ENCODE measurements at places on chromosomes 5 and 9. TPM values are rescaled to one million over a fixed set of nuclear protein-coding genes. Genes with fewer than 3 reads are reported as not detected.
A peak's percentile ranks its signal among the peaks of the same experiment; 100 is the strongest.

DNA sequence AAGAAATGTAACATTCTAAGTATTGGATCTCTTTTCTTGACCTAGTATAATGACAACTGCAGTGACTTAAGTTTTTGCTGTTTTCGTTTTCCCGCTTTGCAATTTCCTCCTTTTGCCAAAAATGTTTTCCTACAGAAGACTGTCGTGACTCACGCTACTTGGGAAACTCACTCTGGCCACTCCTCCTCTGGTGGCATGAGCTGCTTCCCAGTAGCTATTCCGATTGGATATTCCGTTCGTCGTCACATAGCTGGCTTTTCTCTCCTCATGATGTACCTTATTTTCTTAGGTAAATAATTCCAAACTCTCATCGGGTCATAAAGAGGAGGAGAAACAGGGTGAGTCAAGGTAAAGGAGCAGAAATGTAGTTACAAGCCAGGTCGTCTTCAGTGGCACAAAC lies 64.9 kb downstream of the GOLPH3 start:
- DNase-seq, result peak; percentile 70

- DNase-seq, result no peak
Observed at GRCh38 chr9:93911136-93911745, 43.9 kb downstream of the BARX1 start.

GRCh38 chr9:88672874-88673689 lies 138.1 kb downstream of the NXNL2 start:
- DNase-seq, result no peak

GRCh38 chr9:130199605-130200004 lies 27.4 kb downstream of the NCS1 start:
- no peak for DNase-seq

DNA sequence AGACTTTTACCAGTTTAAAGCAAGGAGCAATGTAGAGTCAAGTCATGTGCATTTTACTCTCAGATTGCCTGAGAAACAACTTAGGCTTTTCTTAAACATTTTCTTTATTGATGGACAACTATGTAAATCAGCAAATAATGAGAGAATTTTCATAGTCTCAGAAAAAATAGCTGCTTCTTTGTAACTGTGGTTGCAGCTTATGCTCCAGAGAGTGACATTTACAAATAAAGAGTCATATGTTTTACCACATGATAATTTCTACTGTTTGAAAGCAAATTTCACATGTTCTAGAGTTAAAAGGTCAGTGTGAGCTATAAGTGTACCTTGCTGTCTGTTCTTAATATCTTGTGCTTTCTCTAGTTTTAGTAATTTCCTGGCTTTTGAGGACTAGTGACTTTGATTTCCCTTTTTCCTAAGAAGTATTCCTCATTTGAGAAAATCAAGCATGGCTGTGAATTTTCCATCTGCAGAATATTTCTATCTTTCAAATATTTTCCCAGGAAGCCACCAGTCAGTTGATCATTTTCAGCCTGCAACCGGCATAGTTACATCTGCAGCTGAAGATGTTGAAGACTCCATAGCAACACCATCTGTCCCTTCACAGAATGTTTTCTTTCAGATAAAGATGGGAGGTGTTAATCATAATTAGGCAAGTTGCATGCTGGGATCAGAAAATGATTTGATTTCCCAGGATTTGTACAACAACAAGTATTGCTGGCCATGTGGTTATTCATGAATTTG lies 229.9 kb downstream of the SGCD start:
- no peak for DNase-seq

DNA sequence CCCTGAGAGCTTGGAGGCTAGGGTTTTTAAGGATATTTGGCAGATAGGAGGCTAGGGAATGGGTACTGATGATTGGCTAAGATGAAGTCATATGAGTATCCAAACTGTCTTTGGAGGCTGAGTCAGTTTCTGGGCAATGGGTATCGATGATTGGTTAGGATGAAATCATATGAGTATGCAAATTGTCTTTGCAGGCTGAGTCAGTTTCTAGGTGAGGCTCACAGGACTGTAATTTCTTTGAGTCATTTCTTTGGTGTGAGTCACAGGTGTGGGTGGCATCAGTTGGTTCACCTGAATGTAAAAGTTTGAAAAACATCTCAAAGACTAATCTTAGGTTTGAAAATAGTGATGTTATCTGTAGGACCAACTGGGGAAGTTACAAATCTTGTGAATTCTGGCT lies 1068.0 kb downstream of the NR2F1-AS1 start:
- DNase-seq, result peak; percentile 18

DNA sequence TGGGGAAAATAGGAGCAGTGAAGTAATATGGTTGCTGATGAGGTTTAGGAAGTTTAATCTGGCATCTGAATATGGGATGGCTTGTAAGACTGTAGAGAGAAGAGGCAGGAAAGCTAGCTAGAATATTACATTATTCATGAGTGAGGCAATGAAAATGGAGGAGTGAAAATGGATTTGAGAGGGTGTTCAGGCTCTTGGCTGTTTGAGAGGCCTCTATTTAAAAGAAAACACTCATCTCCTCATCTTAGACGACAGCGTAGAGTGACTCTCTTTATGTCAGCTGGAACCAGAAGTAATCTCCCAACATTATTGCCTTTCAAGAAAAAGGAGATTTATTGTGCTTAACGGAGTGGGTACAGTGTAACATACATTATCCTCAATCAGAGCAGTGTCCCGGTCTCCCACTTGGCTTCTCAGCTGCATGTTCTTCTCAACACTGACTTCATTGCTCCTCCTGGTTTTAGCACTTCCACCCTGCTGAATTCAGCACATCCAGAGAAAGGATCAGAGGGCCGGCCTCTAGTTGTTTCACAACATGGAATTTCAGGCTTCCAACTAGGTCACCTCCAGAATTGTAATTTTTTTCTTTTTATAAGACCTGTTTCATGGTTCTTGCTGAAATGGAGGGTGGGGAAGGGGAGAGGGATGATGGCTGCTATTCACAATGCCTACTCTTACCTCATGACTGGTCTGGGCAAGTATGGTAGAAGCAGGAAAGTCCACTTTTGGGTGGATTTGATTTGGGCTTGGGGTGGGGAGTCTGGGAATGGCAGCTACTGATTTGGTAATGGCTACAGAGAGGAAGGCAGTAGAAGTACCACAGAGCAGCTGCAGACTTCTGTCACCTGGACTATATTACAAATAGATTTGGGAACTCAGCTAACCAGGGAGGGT lies 52.9 kb upstream of the KIAA1958 start:
- DNase-seq, result no peak

DNA sequence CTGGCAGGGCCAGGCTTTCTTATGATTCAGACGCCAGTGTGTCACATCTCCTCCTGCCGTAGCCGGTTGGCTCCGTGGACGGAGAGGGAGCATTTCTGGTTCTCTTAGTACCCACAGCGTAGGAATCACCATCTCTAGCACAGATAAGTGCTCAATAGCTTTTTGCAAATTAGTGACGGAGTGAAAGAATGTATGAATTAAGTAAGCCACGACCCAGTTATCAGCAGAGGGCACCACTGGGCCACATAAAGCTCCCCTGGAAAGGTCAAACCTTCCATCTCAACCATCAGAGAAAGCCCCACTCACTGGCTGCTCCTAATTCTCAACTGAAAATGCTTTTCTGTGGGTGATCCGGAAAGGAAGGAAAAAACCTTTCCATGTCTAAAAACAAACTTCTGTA lies 317.0 kb upstream of the ADCY2 start:
- DNase-seq, result no peak

GRCh38 chr5:179417696-179418095 lies 72.4 kb upstream of the ADAMTS2 start:
- no peak for DNase-seq

RGMB gene
- total RNA-seq, result 1.7 TPM

GRCh38 chr5:140351609-140352334 lies 5.4 kb upstream of the HBEGF start:
- peak; percentile 52 for DNase-seq

GRCh38 chr5:1670351-1670750 lies 129.3 kb downstream of the MRPL36 start:
- DNase-seq, result peak; percentile 29

DNA sequence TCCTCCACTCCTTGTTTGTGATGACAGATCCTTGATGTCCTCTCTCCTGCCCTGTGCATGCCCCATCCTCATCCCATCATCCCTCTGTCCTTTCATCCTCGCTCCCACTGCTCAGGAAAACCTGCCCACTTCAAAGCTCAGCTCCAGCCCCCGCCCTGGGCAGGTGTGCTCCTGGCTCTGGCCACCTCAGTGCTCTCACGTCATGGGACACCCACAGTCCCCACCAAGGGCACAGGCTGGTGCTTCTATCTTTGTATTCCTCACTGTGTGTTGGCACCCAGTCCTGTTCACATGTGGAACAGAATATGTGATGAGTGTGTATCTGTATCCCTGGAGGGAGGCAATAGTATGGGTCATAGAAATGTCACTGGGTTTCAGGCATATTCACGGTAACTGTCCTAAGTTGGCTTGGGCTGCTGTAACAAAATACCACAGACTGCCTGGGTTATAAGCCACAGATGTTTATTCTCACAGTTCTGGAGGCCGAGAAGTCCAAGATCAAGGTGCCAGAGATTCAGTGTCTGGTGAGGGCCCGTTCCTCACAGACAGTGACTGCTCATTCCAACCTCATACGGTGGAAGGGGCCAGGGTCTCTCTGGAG lies 13.5 kb downstream of the GFPT2 start:
- DNase-seq, result no peak

GRCh38 chr5:167947306-167947705 lies 344.1 kb upstream of the WWC1 start:
- DNase-seq, result no peak

GRCh38 chr9:127030814-127031740 lies 91.4 kb downstream of the ANGPTL2 start:
- DNase-seq, result no peak

- no peak for DNase-seq
Observed at GRCh38 chr5:54295651-54296276, 14.6 kb downstream of the ARL15 start.

- DNase-seq, result peak; percentile 45
Observed at GRCh38 chr9:5626727-5627634, 1.9 kb upstream of the RIC1 start.

DNA sequence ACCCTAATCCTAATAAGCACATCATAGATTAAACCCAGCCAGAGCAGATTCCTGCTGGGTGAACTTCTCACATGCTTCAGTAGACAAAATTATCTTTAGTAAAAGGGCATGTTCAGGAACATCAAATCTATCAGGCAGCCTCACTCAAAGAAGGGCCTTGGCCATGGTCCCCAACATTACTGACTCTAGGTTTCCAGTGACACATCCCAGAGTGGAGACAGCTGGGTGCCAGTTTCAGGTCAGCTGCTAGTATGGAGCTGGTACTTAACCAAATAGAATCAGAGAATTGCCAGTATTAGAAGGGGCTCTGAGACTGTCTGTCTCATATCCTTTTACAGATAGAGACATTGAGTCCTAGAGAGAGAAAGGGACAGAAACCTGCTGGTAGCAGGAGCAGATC lies 44.1 kb upstream of the GALNT10 start:
- DNase-seq, result no peak

FAM120A gene
- total RNA-seq, result 31.5 TPM

GRCh38 chr5:43038496-43038989 lies 1.6 kb downstream of the ANXA2R start:
- no peak for DNase-seq

XPA gene
- 7.7 TPM for total RNA-seq

DNA sequence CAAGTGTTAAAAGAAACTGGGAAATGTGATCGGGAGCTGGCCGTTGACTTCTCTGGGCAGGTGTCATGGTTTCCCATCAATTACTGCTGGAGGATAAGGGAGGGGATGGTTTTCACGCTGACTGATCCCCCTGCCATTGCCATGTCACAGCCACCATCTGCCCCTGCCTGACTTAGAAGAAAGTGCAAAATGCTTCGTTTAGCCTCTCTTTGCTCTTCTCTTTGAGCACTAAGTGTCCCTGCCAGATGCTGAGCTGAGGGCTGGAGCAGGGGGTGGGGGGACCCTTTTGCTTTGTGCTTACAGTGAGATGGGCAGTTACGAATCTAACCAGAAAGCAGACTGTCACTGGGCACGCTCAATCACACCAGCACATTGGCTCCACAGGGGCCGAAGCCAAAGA lies 138.4 kb upstream of the ALDH1B1 start:
- no peak for DNase-seq

TCERG1 gene
- total RNA-seq, result 21.5 TPM

HMCN2 gene
- not detected for total RNA-seq

GRCh38 chr5:139700711-139701055 lies 52.5 kb downstream of the CXXC5 start:
- DNase-seq, result no peak
